ENCODE measurements at places on chromosomes 16 and 17.

DNA sequence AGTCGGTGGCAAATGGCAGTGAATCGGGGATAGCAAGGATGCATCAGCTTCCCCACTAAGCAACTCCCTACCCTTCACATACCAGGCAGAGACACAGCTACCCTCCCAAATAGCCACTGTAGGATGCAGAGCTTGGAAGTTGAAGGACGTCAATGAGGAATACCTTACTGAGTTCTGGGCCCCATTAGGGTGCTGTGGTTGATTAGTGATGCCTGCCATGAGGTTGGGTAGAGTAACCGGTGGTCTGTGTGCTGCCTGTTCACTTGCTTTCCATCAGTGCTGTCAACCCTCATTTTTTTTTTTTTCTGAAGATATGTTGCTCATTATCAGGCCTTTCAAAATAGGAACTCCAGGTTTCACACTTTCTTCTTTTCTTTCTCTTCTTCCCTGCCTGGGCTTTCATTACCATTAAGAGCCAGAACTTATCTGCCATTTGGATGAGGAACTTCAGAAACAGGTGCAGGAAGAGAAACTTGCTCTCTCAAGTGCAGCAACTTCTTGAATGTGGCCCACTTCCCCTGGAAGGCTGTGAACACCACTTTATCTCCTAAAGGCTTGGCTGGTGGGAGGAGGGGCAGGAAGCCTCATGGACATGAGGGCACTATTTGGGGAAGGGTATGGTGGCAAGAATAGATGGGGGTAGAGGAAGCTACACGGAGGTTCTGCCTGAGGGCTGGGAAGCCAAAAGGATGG, 183.5 kb downstream of the NTN1 start:
- no peak for DNase-seq

- DNase-seq = peak; percentile 52
Measured at GRCh38 chr17:17808706-17809432, 27.9 kb downstream of the SREBF1 start.

- DNase-seq = peak; percentile 92
Measured at GRCh38 chr16:83952940-83953795, at the start of gene OSGIN1. OSGIN1 (plus strand) TSS chr16:83953240; CDS start chr16:83957672, 4,432 bp downstream.

- DNase-seq = no peak
Measured at GRCh38 chr17:59284317-59284716, 47.1 kb upstream of the YPEL2 start.

DNA sequence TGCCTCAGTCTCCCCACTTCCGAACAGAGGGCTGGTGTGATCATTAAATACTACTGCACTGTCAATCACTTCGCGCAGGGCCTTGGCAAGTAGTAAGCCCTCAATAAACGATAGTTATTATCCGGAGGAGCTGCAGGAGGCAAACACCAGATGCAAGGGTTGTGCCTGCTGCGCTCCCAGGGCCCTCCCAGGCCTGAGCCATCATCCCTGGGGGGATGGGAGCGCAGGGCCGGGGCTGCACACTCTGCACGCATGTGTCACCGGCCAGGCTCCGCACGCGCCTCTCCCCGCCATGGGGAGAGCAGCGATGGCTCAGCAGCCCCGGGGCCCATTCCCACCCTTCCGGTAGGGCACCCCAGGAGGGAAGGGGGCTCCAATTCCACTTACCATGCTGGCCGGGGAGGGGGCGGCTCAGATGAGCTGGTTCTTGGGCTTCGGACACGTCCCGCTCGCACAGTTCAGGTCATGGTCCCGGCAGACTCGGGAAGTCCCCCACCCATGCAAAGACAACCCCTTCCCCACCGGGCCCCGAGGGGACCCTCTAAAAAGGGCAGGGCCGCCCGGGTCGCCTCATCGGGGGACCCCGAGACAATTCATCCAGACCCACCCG, 681 bp downstream of the XPO6 start:
- DNase-seq = peak; percentile 77

DNA sequence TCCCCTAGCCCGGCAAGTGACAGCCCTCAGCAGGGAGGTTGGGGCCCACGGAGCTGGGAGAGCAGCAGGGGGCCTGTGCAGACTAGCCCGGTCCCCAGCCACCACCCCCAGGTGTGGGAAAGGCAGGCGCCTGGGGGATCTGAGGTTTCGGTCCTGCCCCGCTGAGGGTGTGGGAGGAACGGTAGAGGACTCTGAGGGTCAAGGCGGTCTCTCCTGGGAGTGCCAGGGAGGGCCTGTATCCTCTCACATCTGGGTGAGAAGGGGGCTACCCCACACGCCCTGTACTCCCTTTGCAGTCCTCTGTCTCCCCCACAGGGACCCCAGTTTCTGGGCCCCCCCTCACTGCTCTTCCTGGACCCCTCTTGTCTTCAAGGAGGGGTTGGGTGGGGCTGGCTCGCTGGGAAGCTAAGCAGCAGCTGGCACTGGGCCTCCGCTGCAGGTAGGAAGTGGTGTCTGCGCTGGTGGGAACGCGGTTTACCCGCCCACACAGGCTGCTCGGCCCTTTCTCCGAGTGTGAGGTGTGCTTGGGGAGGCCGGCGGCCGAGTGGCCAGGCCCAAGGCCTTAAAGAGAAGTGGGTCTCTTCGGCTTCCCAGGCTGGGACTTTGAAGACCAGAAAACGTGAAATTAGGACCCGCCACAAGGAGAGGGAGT, 15.4 kb downstream of the CD7 start:
- no peak for DNase-seq

- no peak for DNase-seq
Measured at GRCh38 chr16:6048017-6048416, 950.4 kb upstream of the EEF2KMT start.

All from AG10803 (cell line).